ENCODE measurements at places on chromosomes 2 and 18. TPM values are rescaled to one million over a fixed set of nuclear protein-coding genes. Genes with fewer than 3 reads are reported as not detected.

Gene RAB11FIP5
- total RNA-seq = 59.0 TPM

Gene SKA1
- 30.3 TPM for total RNA-seq

Gene RAPH1
- 17.1 TPM for total RNA-seq

Gene SATB2
- total RNA-seq = 4.5 TPM

Measured in mammary microvascular endothelial cell (primary cell).